Fibroblast of the conjunctiva (primary cell): ENCODE measurements at places on chromosomes 3 and 15.
A peak's percentile ranks its signal among the peaks of the same experiment; 100 is the strongest.

GRCh38 chr15:45873781-45874180, 239.0 kb downstream of the SQOR start:
- DNase-seq, result no peak

- DNase-seq, result no peak
These were observed 14.9 kb downstream of the RTP1 start for GRCh38 chr3:187212196-187212545.

- no peak for DNase-seq
These were observed 136.2 kb downstream of the SUCLG2 start for GRCh38 chr3:67518236-67518635.

DNA sequence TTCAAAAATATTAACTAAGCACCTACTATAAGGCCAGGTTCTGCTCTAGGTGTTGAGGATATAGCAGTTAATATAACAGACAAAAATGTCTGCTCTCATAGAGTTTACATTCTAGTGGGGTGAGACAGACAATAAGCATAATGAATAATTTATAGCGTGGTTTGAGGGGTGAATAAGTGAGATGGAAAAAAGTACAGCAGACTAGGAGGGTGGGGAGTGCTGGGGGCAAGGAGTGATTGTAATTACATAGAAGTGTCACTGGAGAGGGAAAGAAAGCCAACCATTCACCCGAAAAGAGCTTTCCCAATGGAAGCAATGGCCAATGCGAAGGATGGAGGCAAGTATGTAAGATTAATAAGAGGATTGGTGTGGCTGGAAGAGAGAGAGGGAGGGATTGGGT, 552.9 kb upstream of the KCNMB2 start:
- no peak for DNase-seq

GRCh38 chr3:171198781-171199472, 172.4 kb upstream of the SLC2A2 start:
- DNase-seq, result no peak

DNA sequence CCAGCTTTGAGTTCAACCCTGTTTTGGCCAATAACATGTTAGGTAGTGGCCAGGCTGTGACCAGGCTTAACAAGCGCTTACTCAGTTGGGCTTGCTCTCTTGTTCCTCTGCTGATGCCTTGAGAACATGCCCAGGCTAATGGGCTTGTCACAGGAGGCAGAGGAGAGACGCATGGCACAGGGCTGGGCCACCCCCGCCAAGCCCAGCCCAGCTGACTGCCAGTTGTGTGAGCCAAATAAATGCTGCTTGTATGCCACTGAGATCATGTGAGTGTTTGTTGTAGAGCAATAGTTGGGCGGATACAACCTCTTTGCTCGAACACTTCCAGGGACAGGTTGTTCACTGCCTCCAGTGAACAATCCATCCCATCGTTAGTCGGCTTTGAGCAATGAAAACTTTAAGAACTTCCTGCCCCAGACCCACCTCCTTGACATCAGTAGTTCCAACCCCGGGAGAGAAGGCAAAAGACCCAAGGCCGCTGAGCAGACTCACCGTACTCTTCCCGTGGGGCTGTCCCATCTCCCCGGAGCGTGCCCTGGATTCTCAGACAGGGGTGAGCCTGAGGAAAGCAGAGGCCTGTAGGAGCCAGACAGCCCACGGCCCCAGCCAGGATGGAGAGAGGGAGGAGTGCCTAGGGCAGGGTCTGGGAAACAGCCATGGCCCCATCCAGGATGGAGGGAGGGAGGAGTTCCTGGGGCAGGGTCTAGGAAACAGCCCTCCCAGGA, 4.1 kb downstream of the PLA2G4F start:
- no peak for DNase-seq

DNA sequence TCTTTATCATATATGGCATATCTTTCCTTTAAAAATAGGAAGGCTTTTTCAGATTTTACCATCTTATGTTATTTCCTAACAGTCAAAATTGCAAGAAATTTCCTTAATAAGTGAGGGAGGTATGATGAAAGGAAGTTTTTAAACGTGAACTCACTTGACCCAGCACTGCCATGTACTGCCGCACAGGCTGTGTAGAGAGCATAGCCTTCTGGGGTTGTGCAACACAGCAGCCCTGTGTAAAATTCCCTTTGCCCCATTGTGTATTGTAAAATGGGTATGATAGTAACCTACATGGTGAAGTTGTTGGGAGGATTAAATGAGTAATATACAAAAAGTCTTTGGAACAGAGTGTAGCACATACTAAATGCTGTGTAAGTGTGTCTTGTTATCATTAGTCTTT, 78.6 kb downstream of the PEX5L start:
- DNase-seq, result no peak

DNA sequence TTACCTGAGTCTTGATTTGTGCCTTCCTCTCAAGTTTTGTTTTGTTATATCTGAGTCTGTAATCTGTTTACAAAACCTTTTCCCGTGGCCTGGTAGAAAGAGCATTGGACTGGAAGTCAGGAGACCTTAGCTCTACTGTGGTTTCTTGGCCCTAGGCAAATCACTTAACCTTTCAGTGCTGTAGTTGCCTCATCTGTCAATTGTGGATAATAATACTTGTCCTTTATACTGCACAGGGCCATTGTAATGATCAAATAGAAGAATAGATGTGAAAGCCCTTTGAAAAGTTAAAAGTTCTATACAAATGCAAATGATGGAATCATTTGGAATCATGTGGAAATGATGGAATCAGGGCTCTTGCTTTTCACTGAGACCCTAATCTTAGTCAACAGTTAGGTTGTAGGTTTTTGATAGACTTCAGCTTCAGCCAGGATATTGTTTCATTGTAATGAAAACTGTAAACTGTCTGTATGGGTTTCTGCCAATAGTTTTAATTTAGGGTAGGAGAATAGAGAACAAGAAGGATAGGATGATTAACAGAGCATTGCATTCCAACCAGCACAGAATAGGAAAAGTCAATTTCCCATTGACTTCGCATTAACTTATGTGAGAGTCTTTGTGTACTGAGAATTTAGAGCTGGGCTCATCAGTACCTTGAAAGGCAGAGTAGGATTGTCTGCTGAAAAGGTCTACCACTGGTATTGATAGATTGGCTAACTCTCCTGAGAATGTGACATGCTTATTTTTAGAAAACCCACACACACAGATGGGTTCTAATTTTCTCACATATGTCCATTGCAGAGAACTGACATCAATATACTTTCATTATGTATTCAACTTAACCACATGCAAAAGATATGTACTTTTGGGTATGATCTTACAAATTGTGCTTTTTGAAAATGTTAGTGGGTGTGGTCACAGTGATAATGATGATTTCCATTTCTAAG, 21.8 kb downstream of the MAP2K5 start:
- no peak for DNase-seq

- no peak for DNase-seq
These were observed 335.1 kb upstream of the THRB start for GRCh38 chr3:24829629-24830229.

GRCh38 chr3:96007650-96008195, 806.7 kb upstream of the EPHA6 start:
- DNase-seq, result no peak

- no peak for DNase-seq
These were observed 182.8 kb downstream of the KCNAB1 start for GRCh38 chr3:156303001-156303707.

DNA sequence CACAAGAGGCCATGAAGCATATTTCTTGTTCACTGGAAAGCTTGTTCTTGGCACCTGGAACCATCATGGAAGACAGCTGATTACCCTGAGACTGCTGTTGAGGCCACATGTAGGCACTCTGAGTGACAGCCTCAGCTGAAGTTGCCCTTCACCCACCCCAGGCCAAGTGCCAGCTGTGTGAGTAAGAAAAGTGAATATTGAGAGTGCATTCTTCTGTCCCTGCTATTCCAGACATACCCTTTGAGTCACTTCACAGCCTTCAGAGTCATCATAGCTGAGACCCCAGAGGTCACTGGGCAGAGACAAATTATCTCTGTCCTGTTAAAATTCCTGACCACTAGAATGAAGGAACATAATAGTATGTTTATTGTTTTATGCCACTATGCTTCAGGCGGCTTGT, 79.6 kb downstream of the NFKBIZ start:
- DNase-seq, result no peak

DNA sequence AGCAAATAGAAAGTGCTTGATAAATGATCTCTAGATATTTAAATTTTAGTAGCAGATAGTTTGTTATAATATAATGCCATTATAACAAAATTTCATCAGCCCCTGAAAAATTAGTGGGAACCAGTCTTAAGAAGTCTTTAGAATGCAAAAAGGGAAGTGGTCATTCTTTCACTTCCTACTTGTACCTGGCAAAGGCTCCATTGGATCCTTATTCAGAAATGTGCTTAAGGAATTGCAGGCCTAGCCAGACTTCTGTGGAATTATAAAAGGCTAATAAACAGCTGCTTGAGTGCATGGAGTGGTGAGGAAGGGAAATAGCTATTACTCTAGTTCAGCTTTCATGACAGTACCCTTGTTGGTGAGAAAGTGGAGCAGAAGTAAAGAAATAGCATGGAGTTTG, 24.2 kb downstream of the PPM1L start:
- DNase-seq, result no peak

- no peak for DNase-seq
These were observed 40.4 kb upstream of the SLC41A3 start for GRCh38 chr3:126124148-126124868.

DNA sequence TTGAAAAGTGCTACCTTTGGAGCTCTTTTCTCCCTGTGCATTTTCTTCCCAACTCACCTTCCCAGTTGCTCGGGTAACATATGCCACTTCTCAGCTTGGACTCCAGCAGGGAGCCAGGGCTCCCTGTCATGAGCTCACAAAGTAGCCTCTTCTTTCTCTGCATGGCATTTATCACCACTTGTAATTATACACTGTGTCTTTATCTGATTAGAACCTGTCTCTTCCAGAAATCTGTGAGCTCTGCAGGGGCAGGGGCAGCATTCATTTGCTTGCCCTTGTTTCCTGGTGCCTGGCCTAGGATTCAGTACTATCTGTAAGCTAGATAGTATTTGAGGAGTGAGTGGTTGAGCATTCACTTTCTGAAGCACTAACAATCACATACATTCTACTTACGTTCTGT, 100.9 kb downstream of the CLSTN2 start:
- no peak for DNase-seq

DNA sequence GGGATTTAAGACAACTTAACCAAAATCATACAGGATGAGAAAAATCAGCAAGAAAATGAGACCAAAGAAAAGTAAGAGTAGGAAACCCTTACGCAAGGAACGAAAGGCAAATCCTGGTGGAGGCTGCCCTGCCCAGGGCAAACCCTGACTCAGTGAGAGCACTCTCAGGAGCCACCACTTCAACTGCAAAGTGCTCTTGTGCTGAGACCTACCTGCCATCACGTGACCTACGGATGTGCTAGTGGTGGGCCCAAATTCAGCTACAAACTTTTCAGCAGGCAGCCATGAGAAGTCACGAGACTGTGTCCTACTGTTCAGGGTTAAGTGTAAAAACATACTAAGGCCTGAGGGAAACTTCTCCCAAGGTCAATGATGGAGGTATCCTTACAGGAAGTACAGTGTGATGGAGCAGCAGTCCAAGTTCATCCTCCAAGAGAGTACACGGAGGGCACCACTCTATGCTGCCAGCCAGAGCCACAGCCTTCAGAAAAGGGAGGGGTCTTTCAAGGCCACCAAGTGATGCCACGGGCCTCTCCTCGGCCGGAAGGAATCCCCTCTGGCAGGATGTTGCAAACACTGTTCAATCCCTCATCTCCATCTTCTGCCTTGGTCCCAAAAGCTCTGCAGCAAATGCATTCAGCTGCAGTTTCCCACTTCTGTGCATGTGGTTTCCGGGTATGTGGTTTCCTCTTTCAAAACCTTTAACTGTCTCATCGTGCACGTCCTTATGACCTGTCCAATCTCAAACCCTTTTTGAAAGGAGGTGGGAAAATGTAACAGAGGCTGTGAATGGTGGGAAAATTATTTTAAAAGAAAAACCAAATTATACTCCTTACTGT, 9.5 kb downstream of the CHSY1 start:
- no peak for DNase-seq

- DNase-seq, result no peak
These were observed 29.3 kb downstream of the SPSB4 start for GRCh38 chr3:141080431-141080830.

DNA sequence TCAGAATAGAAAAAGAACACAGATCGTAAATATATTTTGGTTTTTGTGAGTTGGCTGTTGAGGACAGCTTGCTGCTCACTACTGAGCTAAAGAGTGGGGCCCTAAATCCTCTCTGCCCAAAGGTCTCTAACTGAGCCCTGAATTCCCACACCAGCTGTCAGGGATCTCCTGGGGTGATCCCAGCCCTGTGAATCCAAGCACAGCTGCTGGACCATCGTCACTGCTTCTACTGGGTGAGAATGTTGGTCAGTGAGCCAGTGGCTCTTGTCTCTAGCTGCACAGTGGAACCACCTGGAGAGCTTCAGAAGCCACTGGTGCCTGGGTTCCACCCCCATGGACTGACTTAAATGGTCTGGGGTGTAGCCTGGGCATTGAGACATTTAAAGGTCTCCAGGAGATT, 90.5 kb upstream of the IL12A start:
- no peak for DNase-seq

DNA sequence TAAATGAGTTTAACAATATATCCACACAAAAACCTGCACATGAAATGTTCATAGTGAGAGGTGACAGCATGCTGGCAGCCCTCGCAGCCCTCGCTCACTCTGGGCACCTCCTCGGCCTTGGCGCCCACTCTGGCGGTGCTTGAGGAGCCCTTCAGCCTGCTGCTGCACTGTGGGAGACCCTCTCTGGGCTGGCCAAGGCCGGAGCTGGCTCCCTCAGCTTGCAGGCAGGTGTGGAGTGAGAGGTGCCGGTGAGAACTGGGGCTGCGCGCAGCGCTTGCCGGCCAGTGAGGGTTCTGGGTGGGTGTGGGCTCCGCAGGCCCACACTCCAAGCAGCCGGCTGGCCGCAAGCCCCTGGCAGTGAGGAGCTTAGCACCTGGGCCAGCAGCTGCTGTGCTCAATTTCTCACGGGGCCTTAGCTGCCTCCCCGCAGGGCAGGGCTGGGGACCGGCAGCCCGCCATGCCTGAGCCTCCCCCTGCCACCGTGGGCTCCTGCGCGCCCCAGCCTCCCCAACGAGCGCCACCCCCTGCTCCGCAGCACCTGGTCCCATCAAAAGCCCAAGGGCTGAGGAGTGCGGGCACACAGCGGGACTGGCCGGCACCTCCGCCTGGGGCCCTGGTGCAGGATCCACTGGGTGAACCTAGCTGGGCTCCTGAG, 3.4 kb downstream of the CCDC13 start:
- no peak for DNase-seq

DNA sequence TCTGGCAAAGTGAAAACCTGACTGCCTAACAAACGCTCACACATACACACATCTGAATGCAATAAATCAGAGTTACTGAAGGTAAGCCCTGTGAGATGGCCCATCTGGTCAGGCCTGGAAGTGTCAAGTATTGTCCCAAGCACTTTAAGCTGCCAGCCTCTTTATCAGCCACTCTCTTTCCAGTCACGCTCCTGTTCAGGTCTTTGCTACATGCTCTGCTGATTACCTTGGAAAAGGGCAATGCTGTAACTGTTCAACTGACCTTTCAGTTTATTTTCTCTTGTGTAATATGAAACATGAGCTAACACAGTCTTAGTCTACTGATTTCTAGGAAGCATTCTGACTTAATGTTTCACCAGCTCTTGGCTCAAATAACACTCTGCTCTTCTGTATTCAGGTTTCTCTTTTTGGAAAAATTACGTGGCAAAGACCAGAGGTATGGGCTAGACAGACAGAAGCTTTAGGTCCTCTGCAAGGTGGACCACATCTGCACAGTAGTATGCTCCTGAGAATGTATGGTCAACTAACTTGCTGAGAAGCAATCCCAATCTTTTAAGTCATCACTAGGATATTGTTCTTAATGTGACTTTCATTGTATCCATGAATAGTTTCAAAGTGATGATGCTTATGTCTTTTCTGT, 44.5 kb downstream of the GBE1 start:
- DNase-seq, result peak; percentile 35
